ENCODE measurements at places on chromosomes 16 and 17.

GRCh38 chr16:1494711-1495110 lies 1.6 kb downstream of the TELO2 start:
- DNase-seq = peak; percentile 21

GRCh38 chr17:16918443-16918842 lies 53.5 kb downstream of the TNFRSF13B start:
- DNase-seq = no peak

GRCh38 chr17:8021565-8022359 lies 17.1 kb upstream of the ALOX15B start:
- no peak for DNase-seq

DNA sequence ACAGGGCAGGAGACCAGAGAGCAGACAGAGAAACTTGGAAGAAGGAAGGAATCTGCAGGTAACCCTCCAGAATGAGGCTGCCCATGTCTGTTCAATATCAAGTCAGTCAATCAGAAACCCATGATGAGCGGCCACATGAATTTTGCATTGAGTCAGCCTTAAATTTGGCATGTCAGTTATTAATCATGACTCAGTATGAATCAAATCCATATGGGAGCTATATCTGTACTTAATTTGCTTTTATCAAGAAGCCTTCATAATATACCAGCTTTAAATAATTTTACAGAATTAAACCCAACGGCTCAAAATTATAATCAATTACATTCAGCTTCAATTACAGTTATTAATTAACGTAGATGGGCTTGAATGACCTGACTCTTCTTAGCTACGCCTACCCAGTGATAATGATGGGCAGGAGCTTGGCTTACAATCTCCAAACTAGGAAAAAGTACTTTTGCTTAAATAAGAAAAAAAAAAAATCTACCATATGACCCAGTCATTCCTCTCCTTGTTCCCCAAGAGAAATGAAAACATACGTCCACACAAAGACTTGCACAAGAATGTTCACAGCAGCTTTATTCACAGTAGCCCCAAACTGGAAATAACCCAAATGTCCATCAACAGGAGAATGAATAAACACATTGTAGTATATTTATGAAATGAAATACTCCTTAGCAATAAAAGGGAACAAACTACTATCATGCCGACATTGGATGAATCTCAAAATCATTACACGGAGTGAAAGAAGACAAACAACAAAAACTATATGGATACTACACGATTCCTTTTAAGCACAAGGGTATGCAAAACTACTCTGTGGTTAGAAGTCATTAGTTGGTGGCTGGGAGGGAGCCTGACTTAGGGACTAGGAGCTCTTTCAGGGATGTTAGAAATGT lies 48.6 kb downstream of the SLC39A11 start:
- DNase-seq = peak; percentile 73

GRCh38 chr16:46658925-46659324 lies 30.1 kb downstream of the VPS35 start:
- DNase-seq = no peak

- DNase-seq = no peak
Observed at GRCh38 chr17:82098939-82099763, 1.1 kb upstream of the FASN start.

DNA sequence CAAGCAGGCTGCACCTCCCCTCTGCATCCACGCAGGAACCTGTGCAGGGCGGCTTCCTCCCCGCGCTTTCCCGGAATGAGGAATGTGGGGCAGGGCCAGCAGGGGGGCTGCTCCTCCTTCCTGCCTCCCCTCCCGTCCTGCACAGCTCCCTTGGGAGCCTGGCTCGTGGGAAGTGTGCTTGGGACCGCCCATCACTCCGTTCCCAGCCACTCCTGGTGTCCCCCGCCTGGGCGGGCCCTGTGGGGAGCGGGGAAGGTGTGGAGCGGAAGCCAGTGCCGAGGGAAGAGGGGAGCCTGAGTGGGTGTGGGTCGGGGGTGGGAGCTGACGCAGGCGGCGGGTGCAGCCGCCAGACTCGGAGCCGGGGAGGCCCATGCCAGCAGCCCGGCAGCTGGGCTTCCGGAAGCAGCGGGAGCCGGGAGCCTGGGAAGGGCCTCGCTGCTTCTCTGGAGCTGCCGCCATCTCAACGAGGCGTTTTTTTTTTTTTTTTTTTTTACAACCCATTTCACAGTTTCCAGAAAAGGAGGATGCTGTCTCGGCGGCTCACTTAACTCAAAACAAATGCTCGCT lies 24.1 kb downstream of the BAHCC1 start:
- DNase-seq = peak; percentile 96

DNA sequence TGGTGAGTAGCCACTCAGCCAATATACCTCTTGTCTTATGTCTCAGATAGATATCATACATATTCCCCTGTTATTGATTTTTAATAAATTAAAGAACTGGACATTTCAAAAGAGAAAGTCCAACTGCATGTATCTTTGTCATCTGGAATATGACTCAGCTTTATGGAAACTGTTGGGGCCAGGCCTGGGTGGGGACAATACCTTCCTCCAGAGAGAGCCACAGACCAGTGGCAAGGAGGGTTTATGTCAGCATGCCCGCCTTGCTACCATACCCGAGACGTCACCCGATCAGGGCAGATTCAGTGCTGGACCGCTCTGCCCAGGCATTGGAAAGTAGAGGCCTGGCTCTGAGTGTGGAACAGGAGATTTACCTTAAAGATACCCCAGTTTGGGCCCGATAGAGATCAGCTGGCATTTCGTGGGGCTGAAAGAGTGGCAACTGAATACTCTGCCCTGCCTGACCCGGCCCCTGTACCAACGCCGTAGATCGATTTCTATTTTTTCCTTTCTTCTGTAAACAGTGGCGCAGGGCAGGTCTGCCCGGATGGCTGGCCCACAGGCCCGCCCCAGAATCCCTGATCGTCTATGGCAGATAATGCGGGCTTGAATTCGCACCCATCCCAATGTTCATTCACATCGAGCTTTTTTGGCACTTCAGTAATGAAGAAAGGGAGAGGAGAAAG lies 158.6 kb downstream of the SALL1 start:
- DNase-seq = no peak

DNA sequence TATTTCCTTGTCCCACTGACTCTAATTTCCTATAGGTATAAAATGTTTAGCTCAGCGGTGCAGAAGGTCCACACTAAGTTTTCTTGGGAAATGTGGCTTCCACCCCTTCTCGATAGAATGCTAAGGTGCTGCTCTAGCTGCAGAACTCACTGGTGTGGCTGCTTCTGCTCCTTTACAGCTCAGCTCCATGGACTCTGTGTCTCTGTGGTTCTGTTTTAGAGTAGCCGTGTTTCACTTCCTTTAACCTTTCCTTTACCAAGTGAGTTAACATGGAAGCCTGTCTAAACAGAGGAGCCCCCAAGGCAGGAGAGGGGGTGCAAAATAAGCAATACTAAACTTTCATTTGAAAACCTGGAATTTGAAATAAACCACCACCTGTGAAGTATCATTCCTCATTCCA lies 65.3 kb downstream of the SPECC1 start:
- DNase-seq = no peak

DNA sequence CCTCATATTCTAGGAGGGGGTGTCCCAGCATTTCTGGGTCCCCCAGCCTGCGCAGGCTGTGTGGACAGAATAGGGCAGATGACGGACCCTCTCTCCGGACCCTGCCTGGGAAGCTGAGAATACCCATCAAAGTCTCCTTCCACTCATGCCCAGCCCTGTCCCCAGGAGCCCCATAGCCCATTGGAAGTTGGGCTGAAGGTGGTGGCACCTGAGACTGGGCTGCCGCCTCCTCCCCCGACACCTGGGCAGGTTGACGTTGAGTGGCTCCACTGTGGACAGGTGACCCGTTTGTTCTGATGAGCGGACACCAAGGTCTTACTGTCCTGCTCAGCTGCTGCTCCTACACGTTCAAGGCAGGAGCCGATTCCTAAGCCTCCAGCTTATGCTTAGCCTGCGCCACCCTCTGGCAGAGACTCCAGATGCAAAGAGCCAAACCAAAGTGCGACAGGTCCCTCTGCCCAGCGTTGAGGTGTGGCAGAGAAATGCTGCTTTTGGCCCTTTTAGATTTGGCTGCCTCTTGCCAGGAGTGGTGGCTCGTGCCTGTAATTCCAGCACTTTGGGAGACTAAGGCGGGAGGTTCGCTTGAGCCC lies 11.6 kb downstream of the STH start:
- DNase-seq = no peak

DNA sequence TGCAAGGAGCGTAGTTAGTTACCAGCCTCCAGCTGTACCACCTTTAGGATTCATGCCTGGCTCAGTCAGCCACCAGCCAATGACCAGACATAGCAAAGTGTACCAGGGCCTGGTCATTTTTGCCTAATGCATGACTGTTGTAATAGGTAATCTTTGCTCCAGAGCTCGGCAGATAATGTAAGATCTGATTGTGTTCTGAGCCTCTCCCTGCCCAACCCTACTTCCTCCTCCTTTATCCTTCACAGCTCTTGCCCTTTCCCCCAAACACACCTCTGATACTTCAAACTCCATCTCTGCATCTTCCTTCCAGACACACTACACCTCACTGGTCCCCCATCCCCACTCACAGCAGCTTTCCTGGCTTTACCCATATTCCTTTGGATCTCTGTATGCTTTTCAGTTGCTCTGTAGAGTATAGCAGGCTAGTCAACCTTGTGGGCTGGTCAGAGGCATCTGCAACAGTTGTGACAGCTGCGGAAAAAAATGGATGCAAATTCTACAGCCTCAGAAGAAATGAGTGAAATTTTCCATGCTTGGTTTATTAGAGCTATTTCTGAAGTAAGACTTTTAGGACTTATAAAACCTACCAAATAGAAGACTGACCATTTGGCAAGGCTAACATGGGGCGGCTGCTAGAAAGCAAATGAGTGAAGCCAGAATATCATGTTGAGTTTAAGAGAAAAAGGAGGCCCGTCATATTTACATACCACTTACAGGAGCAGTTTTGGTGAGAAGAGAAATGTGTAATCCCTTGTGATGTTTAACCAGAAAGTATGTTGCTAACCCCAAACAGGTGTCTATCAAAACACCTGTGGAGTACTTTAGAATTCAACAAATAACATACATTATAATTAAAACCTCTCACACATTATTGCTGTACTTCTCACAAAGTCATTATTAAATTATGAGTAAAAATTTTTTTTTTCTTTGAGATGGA lies 19.9 kb upstream of the C16orf87 start:
- no peak for DNase-seq

DNA sequence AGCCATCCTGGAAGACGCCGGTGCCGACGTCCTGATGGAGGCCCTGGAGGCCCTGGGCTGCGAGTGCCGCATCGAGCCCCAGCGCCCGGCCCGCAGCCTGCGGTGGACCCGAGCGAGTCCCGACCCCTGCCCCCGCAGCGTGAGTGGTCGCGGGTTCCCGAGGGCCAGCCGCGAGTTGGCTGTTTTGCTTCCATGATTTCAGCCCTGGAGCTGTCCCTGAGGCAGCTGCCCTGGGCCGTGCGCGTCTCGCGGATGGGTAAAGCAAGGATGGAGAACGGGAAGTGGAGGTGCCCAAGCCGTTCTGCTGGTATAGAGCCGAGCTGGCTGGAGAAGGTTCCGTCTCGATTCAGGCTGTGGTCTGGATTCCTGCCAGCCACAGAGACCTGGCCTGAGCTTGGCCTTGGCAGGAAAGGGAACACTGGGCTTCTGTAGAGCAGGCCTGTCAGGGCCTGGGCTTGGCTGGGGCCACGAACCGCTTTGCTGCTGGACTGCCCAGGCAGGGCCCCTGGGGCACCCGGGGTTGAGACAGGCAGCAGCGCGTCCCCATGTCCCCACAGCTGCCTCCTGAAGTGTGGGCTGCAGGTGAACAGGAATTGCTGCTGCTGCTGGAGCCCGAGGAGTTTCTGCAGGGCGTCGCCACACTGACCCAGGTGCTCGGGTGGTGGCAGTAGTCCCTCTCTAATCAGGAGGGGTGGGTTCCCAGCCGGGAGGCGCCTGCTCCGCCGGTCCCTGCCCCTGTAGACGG lies 941 bp upstream of the MRPS34 start:
- DNase-seq = peak; percentile 52

- peak; percentile 97 for DNase-seq
Observed at GRCh38 chr16:12002447-12003006, 26.0 kb downstream of the SNX29 start.

DNA sequence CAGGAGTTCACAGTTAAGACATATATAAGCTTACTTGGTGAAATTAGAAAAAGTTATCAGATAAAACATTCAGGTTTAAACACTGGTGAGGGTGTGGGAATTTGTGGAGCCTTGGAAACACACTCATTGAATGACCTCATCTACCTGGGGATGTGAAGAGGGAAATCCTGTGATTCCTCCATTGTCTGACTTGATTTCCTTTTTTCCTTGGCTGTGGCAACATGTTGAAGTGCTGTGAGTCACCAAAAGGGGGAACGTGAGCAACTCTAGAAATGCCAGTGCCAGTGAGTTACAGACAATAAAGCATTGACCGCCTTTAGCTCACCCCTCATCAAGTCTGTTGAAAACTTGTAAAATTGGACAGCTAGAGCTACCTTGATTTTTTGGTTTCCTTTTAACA lies 1.8 kb downstream of the HMOX2 start:
- peak; percentile 44 for DNase-seq

DNA sequence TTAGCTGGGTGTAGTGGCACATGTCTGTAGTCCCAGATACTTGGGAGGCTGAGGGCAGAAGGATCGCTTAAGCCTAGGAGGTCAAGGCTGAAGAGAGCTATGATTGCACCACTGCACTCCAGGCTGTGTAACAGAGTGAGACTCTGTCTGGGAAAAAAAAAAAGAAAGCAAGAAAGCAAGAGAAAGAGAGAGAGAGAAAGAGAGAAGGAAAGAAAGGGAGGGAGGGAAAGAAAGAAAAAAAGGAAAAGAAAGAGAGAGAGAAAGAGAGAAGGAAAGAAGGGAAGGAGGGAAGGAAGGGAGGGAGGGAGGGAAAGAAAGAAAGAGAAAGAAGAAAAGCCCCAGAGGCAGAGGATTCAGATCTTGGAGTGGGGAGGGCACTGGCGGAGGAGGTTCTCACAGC lies 6.5 kb downstream of the DHX58 start:
- DNase-seq = no peak

- no peak for DNase-seq
Observed at GRCh38 chr17:51921500-51921899, 237.0 kb downstream of the CA10 start.

DNA sequence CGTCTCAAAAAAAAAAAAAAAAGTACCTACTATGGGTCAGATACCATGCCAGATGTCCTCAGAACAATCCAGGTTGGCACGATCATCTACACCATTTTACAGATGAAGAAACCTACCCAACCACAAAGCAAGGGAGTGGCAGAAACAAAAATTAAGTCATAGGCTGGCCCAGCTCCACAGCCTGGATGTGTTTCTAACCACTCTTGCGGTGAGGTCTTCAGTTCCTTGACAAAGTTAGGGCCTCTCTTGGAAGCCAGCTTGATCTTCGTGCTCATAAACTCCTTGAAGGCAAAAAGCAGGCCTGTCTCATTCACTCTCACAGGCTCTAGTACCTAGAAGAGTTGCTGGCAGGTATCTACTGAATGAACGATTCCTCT lies 6.2 kb downstream of the GGA2 start:
- DNase-seq = peak; percentile 75

DNA sequence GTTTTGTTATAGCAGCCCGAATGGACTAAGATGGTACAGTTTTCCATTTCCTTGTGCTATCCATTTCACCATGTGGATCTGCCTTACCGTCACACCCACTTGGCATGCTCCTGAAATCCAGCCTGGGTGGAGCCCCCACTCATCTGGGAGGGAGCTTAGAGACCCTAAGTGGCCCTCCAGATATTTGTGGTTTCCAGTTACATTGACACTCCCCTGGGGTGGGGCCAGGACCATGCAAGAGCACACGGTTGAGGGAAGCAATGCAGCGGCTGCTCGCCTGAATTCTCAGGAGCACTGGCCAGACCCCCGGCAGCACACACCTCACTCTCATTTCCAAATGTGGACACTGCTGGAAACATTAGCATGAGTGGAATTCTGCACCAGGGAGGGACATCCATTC lies 231.1 kb downstream of the UTP18 start:
- DNase-seq = no peak

Data from fibroblast of villous mesenchyme (primary cell).